Cortex of kidney (tissue), 1 donor: ENCODE measurements at places on chromosomes 13 and 19.

DNA sequence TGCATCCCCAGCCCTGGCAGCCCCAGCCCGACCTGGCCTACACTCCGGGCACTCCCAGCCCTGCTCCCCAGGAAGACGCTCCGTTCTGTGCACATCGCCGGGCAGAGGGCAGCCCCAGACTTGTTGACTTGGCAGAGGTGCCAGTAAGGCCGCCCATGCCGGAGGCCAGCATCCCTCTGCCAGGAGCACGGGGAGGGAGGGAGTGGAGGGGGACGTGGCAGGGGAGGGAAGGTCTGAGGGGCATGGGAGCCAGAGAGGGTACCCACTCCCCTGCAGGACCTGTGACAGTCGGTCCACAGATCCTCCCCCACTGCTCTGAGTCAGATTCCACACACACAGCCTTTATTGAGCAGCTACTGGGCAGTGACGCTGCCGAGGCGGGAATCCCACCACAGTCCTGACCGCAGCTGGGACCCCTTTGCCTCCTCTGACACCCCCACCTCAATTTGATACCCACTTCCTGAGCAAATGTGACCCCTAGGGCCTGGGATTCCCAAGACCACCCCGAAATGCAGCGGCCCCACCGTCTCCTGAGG lies 1.9 kb upstream of the NKPD1 start:
- DNase-seq, result no peak

DNA sequence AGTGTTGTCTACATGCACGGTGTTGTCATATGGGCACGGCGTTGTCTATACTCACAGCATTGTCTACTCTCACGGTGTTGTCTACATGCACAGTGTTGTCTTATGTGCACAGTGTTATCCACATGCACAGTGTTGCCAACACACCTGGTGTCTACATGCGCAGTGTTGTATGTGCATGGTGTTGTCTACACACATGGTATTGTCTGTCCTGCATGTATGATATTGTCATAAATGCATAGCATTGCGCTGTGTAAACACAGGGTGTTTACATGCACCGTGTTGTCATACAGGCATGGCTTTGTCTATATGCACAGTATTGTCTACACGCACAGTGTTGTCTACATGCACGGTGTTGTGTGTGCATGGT lies 6.8 kb downstream of the ADPRHL1 start:
- no peak for DNase-seq

DNA sequence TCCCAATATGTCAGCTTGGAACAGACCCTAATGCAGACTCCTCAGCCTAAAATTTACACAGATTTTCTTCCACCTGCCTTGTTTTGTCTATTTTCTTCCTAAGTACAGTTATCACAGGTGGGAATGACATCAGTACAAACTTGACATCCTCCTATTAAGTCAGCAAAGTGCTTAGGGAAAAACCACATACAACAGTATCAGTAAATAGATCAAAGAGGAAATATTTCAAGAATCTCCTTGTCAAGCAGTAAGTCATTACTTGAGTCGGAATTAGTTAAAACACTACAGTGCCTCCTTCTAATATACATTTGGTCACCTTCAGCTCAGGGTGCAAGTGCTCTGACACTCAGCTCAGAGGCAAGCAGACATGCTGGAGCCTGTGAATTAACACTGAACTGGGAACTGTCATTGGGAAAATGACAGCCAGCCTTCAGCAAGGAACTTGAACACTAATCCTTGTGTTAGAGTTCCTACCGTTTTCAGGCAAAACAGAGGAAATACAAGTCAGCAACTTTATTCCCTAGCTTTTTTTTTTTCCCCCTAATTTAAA lies 394.3 kb upstream of the HTR2A start:
- no peak for DNase-seq

- DNase-seq, result no peak
These were observed 44.2 kb downstream of the CHST8 start for GRCh38 chr19:33665776-33666595.
